ENCODE measurements at places on chromosomes 4 and X.

- DNase-seq, result no peak
These were observed 14.2 kb downstream of the EFNB1 start for GRCh38 chrX:68842781-68843581.

DNA sequence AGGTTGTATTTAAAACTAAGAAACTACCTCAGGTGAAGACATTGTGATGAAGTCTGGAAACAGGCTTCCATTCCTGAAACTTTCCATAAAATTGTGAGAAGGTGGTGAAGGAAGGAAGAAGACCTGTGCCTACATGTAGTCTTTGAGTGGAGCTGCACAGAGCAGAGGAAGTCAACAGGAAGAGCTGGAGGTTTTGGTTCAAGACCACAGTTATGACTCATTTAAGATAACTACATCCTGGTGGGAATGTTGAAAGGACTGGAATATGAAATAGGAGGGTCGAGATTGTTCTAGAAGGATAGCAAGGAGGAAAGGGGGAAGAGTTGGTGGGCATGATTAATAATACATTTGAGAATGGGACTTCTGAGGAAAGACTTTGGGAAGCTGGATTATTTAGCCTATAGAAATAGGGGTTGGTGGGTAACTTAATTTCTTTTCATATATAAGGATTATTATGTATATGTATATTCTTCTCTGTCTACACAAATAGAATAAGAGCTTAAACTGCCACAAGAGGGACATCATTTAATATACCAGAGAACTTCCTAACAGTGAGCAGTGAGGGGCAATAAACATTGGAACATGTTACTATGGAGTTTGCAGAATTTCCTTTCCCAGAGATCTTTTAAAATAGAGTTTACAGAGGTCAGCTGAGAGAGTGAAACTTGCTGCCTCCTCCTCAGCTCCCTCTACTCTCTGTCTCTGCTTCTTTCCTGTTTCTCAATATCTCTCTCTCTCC is 23.5 kb downstream of the AWAT2 start:
- no peak for DNase-seq

DNA sequence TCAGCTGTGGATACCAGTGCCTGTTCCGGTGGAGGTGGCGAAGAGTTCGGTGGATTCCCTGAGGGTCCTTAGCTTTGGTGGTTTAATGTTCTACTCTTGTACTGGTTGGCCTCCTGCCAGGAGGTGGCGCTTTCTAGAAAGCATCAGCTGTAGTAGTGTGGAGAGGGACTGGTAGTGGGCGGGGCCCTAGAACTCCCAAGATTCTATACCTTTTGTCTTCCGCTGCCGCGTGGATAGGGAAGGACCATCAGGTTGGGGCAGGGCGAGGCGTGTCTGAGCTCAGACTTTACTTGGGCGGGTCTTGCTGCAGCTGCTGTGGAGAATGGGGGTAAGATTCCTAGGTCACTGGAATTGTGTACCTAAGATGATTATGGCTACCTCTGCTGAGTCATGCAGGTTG is 390.3 kb downstream of the FAM47A start:
- no peak for DNase-seq

DNA sequence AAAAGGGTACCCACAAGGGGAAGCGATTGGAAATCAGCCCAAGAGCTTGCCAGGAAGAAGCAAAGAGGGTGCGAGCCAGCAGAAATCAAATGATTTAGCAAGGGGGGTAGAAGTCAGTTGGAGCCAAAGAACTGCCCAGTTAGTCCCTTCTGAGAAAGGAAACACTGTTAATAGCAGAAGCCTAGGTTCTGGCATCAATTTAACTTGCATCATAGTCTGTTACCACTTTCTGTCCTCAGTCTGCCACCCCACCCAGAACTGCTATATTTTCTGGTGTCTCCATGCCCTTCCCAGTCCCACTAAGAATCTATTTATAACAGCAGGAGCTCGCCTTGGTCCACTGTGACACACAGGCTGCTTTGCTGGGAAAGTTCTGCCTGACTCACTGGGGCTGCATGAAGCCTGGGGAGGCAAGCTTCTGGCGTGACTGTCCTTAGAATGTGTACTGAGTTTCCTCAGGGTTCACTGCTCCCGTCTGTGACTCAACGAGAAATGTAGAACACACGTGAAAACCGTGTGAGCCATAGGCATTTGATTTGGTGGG is 157.8 kb upstream of the TTC29 start:
- no peak for DNase-seq

GRCh38 chr4:148124512-148124911 is 317.7 kb downstream of the NR3C2 start:
- DNase-seq, result no peak

DNA sequence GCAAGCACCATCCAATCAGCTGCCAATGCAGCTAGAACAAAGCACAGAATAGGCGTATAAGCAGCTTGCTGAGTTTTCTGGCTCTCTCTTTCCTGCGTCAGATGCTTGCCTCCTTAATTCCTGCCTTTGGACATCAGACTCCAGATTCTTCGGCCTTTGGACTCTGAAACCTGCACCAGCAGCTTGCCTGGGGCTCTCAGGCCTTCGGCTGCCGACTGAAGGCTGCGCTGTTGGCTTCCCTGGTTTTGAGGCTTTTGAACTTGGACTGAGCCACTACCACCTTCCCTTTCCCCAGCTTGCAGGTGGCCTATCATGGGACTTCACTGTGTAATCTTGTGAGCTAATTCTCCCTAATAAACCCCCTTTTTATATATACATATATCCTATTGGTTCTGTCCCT is 6.1 kb downstream of the TMEM192 start:
- no peak for DNase-seq

DNA sequence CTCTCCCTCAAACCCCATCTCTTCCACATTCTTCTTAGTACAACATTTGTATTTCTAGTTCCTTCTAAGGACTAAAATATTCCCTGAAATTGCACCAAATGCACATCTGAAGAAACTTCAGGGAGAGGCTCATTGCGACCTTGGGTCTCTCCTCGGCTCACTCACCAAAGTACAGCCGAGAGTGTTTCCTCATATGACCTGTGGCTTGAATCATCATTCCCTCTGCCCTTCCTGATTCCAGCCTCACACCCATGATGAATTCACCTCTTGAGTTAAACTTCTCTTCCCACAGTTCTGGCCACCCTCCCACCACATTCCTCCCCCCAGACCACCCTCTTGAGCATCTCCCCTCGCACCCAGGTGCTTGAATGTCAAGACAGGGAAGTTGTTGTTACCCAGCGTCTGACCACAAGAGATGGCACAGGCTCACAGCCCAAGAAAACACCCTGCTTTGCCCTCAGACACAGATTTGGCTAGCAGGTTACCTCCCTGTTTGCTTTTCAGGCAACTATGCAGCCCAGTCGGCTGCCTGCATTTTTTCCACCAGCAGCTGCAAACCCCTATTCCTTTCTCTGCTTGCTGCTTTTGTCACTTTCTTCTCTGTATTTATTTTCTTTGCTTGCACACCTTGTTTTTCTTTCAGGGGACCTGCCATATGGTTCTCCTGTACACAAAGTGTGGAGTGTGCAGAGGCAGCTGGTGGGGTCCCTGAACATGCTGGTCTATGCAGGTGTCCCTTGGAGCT is 214.8 kb downstream of the SPATA18 start:
- DNase-seq, result no peak

DNA sequence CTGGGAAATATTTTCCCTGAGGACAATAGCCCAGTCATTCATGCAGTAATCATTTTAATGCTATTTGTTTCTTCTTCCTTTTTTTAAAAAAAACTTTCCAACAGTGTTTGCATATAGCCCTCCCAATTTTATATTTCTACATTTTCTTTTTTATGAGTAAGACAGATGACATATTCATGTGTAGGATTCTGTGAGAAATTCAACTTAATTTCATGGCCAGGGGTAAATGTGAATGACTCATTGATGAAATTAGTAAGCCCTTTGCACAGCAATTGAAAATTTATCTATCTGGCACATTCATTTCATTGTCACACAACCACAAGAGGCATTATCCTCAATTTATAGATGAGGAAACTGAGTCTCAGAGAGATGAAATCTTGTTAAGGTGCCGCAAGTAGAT is 13.7 kb upstream of the SMIM20 start:
- DNase-seq, result no peak

DNA sequence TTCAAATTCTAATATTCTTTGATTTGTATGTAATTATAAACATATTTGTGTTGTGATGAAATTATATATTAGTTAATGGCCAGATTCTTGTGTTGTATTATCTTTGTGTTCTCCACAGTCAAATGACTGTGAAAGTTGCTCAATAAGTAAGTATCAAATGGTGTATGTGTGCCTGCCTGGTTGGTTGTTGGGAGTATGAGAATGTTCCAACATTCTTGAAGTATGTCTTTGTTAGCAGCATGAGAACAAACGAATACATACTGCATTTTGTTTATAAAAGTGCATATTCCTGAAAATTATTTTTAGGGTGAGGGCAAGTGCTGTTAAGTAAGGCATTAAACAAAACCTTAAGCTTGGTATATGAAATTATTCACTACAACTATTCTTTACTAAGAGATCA is 16.2 kb downstream of the ARHGEF38 start:
- no peak for DNase-seq

GRCh38 chr4:183299464-183299863 is 20.6 kb downstream of the CLDN22 start:
- DNase-seq, result no peak

DNA sequence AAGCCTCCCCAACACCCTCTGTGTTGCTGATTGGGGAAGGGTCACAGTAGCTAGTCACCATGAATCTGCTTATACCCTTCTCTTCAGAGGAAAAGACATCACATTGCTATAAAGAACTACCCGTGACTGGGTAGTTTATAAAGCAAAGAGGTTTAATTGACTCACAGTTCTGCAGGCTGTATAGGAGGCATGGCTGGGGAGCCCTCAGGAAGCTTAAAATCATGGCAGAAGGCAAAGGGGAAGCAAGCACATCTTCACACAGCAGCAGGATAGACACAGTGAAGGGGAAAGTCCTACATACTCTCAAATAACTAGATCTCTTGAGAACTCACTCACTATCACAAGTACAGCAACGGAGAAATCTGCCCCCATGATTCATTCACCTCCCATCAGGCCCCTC is 229.4 kb upstream of the FTHL17 start:
- DNase-seq, result no peak

GRCh38 chrX:71992711-71993110 is 82.1 kb downstream of the NHSL2 start:
- DNase-seq, result no peak

DNA sequence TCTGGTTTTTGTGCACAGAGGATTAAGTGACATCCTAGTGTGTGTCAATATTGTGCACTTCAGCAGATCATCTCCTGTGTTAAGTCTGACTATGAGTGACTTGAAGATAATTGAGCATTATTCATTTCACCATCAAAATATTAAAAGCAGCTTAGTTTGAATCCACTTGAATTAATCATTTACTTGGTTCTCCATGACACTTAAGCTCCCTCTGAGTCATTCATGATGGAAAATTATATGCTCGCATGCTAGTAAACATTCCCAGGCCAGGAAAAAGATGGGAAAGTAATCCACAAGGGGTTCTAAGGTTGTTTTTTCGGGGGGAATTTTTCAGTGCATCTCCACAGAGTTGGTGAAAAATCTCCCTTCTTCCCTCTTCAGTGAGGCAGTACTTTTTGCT is 97.2 kb upstream of the EOLA2 start:
- no peak for DNase-seq

- no peak for DNase-seq
These were observed 176.9 kb downstream of the PDHA2 start for GRCh38 chr4:96016634-96017299.

- DNase-seq, result no peak
These were observed 9.9 kb upstream of the SCOC start for GRCh38 chr4:140363558-140363957.

GRCh38 chrX:330726-331150 is 12.1 kb upstream of the GTPBP6 start:
- no peak for DNase-seq

GRCh38 chrX:20431486-20431885 is 164.8 kb upstream of the RPS6KA3 start:
- DNase-seq, result no peak

- DNase-seq, result no peak
These were observed 6.9 kb downstream of the SH3RF1 start for GRCh38 chr4:169263791-169264392.

GRCh38 chr4:749698-750666 is 44.4 kb downstream of the PCGF3 start:
- DNase-seq, result no peak

- no peak for DNase-seq
These were observed 333.9 kb downstream of the ARHGAP24 start for GRCh38 chr4:85808864-85809263.

DNA sequence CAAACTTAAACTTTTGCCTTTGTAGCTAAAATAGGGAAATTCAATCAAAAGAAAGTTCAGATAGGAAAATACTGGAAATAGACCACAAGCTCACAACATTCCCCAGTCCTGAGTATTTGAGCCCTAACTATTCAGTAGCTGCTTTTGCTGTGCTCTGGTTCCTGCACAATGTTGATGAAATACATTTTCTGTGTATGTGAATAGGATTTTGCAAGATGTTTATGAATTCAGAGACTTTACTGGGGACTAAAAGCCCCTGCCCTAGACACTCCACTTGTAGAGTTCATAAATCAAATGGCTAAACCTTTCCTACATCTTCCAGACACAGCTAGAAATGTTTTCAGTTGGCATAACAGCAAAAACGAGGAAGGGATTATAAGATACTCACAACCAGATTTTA is 105.9 kb downstream of the FBXO8 start:
- no peak for DNase-seq

DNA sequence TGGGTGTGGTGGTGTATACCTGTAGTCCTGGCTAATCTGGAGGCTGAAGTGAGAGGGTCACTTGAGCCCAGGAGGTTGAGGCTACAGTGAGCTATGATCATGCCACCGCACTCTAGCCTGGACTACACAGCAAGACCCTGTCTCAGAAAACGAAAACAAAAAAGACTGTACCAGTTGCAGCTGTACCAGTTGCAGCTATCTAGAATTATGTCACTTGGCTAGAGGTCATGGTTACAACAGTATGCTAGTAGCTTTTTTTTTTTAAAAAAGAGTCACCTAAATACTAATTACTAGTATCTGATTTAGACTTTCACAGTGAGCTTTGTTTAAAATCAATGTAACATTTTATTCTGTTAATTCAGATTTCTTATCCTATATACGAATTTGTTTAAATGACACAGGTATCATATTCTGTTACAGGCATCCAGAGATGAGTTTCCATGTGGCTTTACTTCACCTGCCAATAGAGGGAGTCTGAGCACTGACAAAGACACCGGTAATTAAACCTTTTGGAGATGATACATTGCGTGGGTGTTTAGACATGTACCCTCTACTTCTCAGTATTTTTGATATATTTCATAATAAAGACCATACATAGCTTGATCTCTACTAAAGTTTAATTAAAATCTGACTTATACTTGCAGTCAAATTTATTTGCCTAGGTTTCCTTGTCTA is 100.2 kb upstream of the IL13RA1 start:
- no peak for DNase-seq

GRCh38 chr4:185020293-185020808 is 2.1 kb downstream of the HELT start:
- DNase-seq, result no peak

GRCh38 chr4:534576-535151 is 35.7 kb downstream of the PIGG start:
- no peak for DNase-seq

DNA sequence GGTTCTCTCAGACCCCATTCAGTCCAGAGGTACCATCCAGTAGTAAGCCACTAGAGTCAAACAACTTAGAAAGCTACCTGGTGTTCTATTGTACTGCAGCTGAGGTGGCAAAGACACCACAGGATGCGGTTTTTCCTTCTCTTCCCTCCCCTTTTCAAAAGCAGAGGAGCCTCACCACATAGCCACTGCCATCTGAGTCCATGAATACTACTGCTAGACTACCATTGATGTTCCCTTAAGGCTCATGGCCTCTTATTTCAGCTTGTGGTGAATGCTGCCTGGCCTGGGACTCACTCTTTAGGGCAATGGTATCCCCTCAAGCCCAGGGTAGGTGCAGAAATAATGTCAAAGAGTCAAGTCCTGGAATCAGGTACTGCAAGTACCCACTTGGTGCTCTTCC is 41.8 kb upstream of the KLHL4 start:
- DNase-seq, result no peak
